ENCODE measurements at places on chromosomes 4 and X.

- DNase-seq, result no peak
Observed at GRCh38 chr4:2596611-2597010, 60.2 kb downstream of the FAM193A start.

DNA sequence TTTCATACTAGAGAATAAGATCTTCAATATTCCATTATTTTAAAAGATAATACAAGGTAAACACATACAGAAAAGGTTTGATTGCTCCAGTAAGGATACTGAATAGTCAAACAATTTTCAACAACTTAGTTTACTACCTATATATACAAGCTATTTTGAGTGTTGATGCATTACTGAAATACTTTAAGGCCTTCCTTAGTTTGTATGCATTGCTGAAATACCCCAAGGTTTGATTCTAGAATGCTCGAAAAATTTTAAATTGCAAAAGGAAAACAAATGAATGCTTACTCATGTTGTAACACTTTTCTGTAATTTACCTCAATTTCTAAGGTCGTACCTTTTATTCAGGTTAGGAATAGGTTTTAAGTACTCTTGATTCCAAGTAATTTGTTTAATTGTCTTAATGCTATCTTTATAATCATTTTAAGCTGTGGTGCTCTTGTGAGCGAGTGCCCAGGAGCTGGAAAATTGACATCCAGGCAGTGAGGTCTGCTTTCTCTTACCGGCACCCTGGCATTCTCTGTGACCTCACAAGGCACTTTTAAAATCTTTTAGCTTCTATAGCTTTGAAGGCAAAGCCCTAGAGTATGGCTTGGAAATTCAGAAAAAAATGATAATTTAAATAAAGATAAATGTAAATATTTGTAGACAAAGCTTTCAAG is 114.0 kb downstream of the BMPR1B start:
- no peak for DNase-seq

GRCh38 chr4:36264207-36264826 is 17.1 kb upstream of the DTHD1 start:
- no peak for DNase-seq

DNA sequence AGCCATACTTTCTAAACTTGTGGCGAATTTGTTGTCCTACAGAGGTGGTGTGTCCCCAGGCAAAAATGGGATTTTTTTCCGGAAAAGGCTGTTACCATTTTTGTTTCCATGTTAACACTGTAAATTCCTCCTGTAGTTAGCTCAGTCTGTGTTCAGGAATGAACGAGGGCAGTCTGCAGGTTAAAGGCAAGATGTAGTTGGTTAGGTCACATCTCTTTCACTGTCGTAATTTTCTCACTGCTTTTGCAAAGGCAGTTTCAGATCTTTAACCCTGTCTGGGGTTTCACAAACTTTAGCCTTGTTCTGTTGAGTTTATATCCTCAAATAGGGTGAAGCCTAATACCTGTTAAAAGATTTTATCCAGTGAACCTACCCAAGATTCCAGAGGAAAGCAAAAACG is 50.5 kb upstream of the PUDP start:
- no peak for DNase-seq

GRCh38 chr4:176230836-176231235 is 35.5 kb upstream of the SPATA4 start:
- DNase-seq, result no peak

- DNase-seq, result no peak
Observed at GRCh38 chrX:56231537-56232090, 542 bp upstream of the KLF8 start.

- DNase-seq, result no peak
Observed at GRCh38 chr4:122901247-122902010, 21.0 kb downstream of the NUDT6 start.

- DNase-seq, result no peak
Observed at GRCh38 chrX:45850775-45851433, 650.2 kb upstream of the DIPK2B start.
